ENCODE measurements at places on chromosomes 6 and 20.

DNA sequence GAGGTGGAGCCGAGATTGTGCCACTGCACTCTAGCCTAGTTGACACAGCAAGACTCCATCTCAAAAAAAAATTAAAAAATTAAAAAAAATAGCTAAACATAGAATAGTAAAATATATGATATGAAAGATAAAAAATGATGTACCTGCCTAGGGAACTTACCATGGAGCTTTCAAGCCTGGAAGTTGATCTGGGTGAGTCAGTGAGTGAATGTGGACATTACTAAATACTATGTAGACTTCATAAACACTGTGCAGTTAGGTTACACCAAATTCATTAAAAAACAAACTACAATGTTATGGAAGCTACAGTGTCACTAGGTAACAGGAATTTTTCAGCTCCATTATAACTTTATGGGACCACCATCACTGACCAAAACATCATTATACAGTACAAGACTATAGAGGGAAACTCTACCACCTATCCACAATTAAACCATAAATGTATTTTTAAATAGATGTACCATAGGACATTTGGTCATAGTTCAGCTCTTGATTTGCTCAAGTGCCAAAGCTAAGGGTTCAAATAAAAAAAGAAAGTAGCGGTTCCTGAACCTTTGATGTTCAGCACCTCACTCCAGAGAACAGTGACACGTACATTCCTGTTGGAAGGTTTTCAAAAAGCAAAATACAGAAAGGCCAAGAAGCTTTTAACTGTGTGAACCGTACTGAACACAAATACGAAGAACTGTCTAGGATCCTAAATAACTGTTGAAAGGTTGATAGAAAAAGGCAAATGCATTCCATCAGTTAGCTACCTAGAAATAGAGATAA is 52.4 kb upstream of the SPDEF start:
- DNase-seq, result no peak

- DNase-seq, result no peak
Measured at GRCh38 chr6:17466707-17467106, 73.3 kb downstream of the CAP2 start.

DNA sequence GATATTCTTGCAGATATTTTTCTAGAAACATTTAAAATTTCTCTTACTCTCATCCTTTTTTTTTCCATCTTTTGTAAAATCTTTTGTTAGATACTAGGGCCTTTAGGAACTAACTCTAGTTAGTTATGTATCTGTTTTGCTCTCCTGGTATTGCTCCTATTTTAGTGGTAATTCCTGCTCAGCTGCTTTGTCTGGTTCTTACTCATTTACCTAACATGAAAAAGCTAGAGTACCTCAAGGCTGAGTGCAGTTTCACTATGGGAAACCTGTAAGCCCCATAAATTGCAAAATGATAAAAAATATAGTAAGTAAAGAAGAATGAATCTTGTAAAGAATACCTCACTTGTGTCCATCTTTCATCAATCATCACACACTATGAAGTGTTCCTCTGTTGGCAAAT is 1602.0 kb downstream of the GRIK2 start:
- no peak for DNase-seq

- DNase-seq, result no peak
Measured at GRCh38 chr6:170165085-170165470, 125.8 kb downstream of the DLL1 start.

DNA sequence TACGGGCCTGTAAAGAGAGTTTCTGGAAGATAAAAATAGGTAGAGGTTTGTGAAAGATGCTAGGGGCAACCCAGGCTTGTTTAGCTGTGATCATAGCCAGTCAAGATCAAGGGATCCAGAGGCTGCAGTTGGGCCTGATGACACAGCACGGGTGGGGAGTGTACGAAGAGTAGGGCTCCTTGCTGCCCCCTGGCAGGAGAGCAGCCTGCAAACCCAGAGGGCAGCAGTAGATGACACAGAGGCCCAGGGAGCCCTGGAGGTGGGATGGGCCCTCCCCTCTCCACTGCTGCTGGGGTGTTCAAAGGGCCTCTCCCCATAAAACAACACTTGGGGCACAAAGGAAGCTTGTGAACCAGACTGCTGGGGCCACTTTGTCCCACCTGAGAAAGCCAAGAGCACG is 47.2 kb downstream of the VEGFA start:
- DNase-seq, result peak; percentile 90

GRCh38 chr6:2231438-2231837 is 14.0 kb downstream of the GMDS start:
- no peak for DNase-seq

GRCh38 chr20:25539742-25540672 is 45.3 kb downstream of the NINL start:
- DNase-seq, result peak; percentile 20
